CD14-positive monocyte (primary cell): ENCODE measurements at places on chromosomes 1 and 21.

DNA sequence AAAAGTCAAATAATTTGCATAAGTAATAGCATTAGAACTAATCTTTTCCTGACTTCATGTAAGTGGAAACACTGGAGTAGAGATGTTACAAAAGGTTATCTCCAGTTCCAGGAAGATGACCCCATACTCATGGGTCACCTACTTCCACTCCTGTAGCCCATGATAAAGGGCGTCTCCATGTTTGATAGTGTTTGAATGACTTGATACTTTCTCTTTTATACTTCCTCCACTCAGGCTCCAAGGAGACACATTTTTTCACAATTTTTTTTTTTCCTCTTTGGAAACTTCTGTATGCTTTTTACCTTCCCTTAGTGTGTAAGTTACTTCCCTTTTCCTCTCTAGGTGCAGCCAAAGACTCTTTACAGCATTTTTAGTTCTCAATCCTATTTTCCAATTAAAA lies 382.1 kb upstream of the B3GALT2 start:
- peak; percentile 66 for DNase-seq

- no peak for DNase-seq
These were observed 66.5 kb upstream of the PROX1 start for GRCh38 chr1:213921311-213921710.

DNA sequence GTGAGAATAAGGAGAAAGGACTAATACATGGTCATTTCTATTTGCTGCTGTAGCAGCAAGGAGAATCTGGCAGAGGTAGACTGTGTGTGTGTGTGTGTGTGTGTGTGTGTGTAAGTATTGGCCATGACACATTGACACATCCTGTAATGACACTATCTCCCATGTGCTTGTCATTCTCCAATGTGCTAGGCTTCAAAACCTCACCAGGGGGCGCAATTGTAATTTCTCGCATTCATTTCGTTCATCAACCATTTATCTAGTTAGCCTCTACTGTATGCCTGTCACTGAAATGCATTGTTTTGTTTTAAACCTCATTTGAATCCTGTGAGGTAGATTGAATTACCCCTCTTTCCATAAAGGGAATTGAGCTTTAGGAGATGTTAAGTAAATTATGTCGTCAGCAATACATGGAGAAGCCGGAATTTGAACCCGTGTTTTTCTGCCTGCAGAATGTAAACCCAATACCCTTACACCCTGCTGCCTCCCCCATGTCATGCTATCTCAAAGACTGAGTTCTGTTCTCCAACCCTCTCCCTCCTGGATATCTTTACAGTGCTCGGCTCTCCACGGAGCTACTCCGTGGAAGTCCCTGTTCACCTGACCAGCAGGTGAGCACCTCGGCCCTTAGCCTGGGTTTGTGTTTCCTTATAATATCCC lies 100.8 kb downstream of the UCK2 start:
- DNase-seq, result peak; percentile 47

- peak; percentile 19 for DNase-seq
These were observed 136.9 kb upstream of the SAMSN1 start for GRCh38 chr21:14683063-14683462.

- no peak for DNase-seq
These were observed 4.9 kb downstream of the B3GALT2 start for GRCh38 chr1:193181536-193181935.

- peak; percentile 94 for DNase-seq
These were observed 58.7 kb upstream of the RGS1 start for GRCh38 chr1:192516776-192517297.

- DNase-seq, result no peak
These were observed 123.1 kb downstream of the PGBD5 start for GRCh38 chr1:230303069-230303468.
